ENCODE measurements at places on chromosomes 6 and 20. TPM values are rescaled to one million over a fixed set of nuclear protein-coding genes. Genes with fewer than 3 reads are reported as not detected.

TRIM15 gene
- total RNA-seq = not detected

CTAGE9 gene
- total RNA-seq = not detected

DNA sequence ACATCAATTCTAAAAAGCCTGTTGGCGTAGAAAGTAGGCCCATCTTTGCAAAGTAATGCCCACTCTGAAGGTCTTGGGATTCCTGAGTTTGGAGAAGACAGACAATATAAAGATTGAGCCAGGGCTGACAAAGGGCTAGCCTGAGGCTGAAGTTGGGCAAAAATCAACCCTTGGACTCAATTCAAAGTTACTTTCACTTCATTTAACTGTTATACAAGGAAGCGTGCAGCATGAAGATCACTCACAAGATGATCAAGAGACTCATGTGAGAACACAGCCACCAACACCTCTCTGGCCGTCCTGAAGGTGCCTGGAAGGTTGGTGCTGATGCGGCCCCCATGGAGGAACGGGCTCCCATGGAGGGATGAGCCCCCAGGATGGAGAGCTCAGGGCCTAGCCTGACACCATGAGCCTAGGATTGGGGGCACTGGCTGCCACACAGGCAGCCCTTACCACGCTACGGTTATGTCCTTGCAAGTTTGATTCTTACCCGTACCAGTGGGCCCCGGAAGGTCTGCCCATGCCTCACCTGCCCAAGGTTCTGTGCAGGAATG, 26.6 kb downstream of the FOXC1 start:
- no peak for DNase-seq

ZNF322 gene
- total RNA-seq = 32.0 TPM

MMUT gene
- total RNA-seq = 18.9 TPM

DNA sequence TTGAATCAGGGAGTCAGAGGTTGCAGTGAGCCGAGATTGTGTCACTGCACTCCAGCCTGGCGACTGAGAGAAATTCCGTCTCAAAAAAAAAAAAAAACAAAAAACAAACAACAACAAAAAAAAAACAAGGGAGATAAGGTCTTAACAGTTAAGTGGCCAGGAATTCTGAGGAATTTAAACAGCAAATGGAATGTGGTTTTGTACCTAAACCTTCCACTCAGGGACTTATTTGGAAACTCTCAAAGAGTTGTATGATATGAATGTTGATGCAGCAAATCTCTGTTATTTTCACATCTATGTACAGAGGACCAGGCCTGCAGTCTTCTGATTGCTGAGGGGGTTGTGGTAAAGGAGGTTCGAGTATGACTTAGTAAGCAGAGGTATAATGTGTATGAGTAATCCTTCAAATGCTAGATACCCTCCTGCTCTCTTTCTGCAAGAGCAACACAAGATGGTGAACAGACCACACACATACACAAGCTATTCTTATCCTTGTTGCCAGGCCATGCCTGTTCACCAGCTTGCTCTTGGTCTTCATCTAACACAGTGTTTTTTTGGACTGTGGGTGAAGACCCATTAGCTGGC, 174.9 kb upstream of the SCGN start:
- no peak for DNase-seq

PHACTR1 gene
- 2.5 TPM for total RNA-seq

DNA sequence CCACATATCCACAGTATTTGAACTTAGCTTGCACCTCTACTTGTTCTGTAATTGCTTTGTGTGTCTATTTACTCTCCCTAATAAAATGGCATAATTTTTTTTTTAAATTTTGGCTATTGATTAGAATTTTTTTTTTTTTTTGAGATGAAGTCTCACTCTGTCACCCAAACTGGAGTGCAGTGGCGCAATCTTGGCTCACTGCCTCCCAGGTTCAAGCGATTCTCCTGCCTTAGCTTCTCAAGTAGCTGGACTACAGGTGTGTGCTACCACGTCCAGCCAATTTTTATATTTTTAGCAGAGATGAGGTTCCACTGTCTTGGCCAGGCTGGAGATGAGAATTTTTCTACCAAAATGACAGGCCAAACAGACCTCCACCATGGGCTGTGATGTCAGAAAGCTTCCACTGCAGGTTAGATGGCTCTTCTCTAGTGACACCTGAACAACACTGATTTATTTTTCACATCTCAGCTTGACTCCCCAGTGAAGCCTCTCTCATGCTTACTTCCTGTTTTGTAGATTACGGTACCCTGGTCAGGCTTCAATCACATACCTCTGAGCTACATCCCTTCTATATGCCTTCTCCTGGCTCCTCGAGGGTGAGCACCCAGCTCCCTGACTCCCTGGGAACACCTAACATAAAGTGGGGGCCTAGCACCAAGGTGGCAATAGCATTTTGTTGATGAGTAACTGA, 112.8 kb downstream of the ARHGAP18 start:
- DNase-seq = no peak

DNA sequence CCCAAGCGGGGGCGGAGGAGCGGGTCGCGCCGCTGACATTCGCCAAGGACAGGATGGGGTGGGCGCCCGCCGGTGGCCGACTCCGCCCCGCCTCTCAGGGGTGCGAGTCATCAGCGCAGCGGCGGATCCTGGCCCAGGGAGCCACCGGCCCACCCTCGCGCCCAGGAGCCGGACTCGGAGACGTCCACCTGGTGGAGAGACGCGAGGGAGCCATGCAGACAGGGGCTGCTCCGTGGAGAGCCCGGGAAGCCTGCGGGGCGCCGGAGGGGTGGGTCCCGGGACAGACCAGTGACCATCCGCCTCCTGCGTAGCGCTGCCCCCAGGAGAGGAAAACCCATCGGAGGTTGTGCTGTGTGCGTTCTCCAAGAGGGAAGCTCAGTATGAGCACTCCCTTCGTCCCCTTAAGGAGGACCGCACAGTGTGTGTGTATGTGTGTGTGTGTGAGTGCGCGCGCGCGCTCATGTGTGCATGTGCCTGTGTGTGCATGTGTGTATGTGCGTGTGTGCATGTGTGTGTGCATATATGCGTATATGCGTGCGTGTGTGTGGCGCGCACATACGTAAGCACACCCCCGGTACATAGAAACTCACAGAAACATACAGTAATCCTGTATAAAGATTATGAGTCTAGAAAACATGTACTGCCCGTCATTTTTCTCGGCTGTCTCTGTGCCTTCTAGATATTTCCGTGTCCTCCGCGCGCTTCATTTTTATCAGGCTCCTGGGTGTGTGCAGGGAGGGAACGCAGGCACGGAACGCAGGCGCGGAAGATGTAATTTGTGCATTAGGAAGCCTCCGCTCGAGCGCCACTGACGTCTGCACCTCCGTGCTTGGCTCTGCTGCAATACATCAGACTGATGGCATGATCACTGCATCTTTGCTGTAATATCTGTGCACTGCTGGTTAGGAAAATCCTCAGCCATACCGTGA, 158.9 kb downstream of the TBXT start:
- peak; percentile 87 for DNase-seq

GRCh38 chr6:33809594-33809993, 5.8 kb upstream of the MLN start:
- peak; percentile 25 for DNase-seq

DNA sequence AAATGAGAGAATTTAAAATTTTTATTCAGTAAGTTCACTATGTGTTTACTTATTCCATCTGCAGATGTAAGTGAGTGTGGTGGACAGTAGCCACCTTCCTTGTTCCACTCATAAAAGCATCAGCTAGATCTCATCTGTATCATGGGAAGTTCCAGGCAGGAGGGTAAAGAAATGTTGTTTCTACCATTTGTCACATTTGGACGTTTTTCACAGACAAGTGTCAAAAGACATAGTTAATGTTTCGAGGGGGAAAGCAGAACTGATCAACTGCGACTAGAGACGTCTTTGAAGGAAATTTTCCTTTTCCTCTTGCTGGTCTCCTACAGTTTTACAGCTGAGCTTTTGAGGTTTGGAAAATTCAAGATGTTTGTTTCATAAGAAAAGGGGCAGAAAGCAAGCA, 55.9 kb upstream of the ISM1 start:
- DNase-seq = no peak

DNA sequence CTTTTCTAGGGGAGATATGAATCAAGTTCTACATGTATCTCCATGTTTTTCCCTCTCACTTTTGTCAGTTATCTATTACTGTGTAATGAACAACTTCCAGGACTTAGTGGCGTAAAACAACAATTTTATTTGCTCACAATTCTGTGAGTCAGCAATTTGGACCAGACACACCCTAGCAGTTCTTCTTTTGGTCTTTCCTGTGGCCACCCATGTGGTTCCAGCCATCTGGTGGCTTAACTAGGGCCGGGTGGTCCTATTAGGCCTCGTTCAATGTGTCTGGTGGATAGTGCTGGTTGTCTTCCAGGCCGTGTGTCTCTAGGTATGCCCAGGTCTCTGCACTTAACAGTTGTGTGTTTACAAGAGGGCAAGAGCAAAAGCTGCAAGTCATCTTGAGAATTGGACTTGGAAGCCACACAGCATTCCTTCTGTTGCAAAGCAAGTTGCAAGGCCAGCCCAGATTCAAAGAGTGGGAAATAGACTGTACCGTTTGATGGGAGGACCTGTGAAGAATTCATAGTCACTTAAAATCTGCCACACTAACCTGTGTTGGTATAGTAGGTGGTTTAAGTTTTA, 20.8 kb upstream of the SLC35D3 start:
- no peak for DNase-seq

- DNase-seq = no peak
Observed at GRCh38 chr6:145406783-145407182, 328.5 kb downstream of the EPM2A start.

DNA sequence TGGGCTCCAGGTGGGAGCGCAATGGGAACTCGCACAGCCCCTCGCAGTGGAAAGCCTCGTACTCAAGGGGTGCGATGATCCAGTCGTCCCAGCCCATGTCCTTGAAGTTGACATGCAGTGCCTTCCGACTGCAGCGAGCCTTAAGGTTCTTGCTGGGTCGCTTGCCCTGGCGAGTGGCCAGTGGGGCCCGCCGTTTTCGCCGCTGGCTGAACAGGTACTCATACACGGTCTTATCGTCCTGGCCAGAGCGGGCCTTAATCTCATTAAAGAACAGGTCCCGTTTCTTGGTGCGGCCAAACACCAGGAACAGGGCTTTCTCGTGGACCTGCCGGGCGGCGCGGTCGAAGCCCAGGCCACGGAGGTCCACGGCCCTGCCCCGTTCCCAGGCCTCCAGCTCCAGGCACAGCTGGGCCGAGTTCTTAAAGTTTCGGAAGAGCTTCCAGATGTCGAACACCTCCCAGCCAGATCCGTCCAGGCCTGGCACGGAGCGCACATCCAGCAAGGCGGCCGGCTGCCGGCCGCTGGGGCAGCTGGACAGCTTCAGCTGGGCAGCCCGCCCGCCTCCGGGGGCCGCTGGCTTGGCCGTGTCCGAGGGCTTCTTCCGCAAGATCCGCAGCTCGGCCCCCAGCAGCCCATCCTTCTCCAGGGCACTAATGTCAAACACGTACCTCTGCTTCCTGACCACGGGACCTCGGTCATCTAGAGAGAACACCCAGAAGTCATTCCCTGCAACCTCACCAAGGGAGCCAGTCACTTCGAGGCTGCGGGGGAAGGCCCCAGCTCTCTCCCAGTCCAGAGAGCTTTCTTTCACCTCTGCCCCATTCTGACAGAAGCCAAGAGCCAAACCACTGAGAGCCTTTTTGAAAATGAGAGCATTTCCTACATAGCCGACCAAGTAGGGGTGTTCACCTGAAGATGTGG, 3.7 kb downstream of the GDF5 start:
- DNase-seq = no peak

- DNase-seq = no peak
Observed at GRCh38 chr6:135087403-135087802, 32.8 kb upstream of the HBS1L start.

DNA sequence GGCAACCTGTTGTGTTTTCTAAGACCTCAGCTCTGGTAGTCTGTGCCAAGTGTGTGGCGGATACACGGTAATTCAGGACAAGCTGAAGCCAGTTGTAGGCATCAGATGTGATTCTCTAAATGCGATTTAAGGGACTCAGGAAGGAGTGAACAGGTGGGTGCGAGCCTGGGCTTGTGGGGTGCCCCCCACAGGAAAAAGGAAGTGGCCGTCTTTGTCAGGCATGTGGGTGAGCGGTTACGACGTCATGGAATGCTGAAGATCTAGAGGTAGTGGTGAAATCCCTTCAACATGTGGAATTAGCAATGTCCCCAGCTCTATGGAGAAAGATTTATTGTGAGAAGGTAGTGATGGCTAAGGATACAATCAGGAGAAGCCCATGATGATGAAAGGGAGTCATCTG, 95.1 kb upstream of the EXOC2 start:
- DNase-seq = no peak

DNA sequence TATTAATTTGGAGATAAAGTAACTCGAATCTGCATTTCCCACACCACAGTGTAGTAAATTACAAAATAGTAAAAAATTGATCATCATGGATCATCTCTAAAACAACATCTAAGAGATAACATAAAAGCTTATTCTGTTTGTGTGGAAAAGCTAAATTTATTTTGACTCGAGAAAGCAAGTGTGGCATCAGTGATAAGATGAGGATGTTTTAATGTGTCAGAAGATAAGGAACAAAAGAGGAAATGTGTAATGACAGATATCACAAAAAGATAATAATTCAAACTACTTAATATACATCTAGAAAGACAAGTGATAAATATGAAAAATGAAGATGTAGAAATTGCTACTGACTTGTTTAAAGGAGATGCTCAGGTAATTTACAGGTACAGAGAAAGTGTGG, 74.1 kb downstream of the DNAH8 start:
- DNase-seq = no peak

SLX4IP gene
- total RNA-seq = 5.1 TPM

DNA sequence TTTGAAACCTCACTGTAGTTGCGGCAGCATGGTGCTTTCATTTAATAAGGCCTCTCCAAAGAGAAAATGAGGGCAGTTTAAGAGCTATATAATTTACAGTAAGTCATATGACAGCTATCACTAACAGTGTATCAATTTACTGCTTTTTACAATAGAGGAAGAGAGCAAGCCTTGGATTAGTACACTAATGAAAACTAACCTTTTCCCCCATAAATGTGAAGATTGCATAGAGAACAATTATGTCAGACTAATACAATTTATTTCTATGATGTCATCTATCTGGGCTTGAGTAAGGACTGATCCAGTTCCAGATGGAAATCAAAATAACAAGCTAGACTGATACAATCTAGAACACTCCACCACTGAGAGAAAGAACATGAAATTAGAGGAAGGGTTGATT, 78.1 kb upstream of the FAM83B start:
- no peak for DNase-seq

SAMHD1 gene
- 15.5 TPM for total RNA-seq

DNA sequence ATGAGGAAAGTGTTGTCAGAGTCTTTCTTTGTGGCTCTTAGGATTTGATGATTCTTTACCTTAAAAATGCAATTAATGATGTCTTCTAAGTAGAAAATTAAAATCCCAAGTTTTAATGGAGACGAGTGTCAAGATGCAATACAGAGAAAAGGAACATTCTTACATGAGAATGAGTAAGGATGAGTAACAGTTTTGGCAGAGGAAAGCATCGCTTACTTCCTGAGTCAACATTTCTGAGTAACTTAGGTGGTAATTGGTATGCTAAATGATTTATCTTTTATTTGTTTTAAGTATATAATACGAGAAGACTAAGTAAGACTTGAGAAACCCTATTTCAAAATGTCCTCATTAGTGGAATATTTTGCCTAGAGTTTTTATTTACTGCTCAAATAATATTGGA, 101.3 kb downstream of the RTN4IP1 start:
- DNase-seq = no peak

Data from chondrocyte (in vitro differentiated cells).